ENCODE measurements at places on chromosomes 3 and 15. TPM values are rescaled to one million over a fixed set of nuclear protein-coding genes. Genes with fewer than 3 reads are reported as not detected.

GRCh38 chr3:24315356-24315755 is 179.3 kb downstream of the THRB start:
- no peak for DNase-seq

DNA sequence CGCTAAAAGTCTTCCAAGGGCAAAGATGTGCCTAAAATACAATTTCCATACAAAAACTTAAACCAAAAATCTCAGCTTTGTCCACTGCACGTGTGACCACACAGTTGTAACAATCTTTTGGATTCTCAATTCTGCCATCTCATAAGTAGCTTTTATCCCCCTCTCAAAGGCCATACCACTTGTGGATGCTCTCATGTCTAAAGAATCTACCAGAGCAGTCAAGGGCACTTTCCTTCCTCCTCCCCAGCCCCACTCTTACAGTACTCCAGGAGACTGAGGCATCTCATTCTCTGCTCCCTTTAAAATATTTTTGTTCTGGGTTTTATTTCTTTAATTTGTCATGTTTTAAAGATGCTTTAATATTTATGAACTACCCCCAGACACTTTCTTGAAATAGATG is 102.3 kb upstream of the PFN2 start:
- DNase-seq, result no peak

DNA sequence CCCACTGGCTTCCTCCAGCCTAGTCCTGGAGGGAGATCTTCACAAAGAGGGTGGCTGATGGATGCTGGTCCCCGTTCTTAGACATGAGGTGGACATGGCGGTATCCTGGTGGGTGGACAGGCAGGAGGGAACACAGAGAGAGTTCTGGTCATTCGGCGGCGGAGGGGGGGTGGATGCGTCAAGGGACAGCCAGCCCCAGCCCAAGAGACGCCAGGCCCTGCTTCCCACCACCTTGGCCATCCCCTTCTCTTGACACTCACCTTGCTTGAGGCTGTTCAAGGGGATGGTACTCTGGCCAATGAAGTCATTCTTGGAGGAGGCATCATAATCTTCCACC is 17.1 kb downstream of the VILL start:
- no peak for DNase-seq

DNA sequence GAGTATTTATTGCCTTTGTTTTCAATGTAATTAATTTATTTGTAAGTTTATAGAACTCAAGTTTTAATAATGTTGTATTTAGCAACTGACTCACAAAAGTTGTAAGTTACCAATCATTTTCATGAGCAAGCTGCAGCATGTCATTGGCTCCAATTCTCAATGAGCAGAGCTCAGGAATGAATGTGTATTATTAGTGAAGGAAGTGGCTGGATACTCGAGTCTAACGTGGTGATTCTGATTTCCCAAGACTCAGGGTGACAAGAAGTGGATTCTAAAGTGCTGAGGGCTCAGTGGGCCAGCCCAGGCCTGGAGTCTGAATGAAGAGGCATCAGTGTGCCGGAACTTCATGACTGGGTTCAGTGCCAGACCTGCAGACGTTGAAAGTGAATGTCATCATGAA is 39.6 kb downstream of the CLDN11 start:
- no peak for DNase-seq

DNA sequence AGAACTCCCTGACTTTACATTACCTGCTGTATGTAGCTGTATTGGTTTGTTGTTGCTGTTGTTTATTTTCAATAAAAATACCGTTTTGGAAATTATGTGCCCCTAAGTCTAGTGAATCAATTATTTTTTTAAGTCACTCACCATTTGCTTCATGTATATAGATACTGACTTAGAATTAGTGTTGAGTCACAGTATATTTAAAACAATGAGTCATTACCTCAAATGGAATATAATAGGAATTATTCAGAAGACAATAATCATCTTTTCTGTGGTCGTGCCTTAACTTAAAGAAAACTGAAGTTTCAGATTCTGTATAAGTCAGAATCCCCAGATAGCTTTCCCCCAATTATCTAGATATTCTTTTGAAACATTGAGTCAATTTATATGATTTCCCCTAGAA is 21.0 kb upstream of the ALDH1A2 start:
- no peak for DNase-seq

DNA sequence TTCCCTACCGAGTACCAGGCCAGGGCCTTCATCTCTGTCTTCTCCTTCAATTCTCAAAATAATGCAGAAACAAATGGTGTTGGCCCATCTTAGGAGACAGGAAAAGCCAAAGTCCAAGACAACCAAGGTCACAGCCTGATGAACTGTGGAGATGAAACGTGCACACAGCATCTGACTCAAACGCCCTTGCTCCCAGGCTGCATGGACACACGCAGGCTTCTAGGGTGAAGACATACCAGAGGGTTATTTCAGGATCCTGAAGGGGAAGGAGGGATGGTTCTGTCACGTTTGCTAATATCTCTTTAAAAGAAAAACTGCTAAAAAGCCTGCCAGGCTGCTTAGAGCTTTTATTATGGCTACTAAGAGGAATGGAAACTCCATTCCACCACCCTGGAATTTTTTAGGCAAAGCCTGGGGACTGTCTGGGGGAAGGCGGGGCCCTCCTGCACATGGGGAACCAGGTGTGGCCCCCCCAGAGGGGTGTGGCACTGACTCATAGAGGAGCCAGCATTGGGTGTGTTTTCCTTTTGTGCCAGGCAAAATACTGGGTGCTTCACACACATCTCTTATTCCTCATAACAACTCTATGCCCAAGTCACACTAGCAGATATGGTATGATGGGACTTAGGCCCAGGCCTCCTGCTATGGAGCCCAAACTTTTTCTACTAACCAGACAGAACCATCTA is 62.9 kb downstream of the UMPS start:
- no peak for DNase-seq

DNA sequence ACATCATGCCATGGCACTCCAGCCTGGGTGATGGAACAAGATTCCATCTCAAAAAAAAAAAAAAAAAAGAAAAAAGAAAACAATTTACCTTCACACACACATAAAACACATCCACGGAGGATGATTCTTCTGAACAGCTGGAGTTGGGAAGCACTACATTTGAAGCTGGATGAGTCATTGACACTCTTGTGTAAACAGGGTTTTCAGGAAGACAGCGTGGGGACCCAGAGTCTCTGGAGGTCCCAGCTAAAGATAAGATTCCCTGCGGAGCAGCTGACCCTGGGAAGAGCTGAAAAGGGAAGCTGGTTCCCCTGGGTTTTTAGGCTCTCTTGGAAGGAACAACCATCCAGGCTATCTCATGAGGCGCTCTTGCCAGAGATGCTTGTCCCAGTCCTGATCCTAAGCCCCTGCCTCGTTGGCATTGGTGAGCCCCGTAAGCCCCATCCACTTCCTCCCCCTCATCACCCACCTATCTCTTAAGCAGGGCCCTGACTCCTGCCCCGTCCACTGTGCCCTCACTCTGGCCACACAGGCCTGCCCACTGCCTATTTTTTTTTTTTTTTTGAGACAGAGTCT is 32.0 kb upstream of the FURIN start:
- no peak for DNase-seq

DNA sequence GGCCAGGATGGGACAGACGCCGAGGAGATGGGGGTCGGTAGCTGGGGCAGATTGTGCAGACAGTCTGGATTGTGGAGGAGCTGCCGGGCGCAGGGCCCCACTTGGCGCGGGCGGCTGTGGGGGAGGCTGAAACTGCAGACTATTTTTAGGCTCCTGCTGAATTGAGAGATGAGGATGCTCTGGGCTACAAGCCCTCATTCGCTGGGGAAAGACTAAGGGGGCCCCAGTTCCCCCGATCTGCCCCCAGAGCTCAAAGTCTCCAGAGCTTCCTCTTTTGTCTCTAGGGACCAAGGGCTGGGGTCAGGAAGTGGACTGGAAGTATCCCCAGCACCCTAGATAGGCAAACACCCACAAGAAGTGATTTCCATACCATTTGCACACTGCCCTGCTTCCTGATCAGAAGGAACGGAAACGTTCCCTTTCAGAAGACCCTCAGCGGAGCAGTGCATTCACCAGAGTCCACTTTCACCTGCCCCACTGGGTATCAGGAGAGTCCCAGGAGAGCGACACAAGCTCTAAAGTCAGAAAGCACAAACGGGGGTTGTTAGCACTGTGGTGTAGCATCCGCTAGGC is 29.7 kb downstream of the SEMA7A start:
- DNase-seq, result no peak

- no peak for DNase-seq
Observed at GRCh38 chr3:8210882-8211341, 290.7 kb upstream of the LMCD1 start.

DNA sequence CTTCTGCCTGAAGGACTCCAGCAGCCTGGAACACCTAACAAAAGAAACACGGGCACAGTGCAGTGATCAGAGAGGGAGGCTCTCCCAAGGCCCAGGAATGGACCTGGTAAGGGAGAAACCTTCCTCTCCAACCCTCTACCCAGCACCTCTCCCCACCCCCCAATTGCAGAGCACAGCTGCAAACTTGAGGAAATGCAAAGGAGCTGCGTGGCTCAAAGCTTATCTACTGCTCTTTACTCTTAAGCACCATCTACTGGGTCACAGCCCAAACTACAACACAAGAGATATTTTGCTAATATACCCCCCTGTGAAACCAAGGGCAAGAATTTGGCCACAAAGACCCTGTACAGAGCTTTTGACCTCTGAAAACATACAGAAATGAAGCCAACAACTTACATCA is 328.3 kb downstream of the OXSM start:
- no peak for DNase-seq

DNA sequence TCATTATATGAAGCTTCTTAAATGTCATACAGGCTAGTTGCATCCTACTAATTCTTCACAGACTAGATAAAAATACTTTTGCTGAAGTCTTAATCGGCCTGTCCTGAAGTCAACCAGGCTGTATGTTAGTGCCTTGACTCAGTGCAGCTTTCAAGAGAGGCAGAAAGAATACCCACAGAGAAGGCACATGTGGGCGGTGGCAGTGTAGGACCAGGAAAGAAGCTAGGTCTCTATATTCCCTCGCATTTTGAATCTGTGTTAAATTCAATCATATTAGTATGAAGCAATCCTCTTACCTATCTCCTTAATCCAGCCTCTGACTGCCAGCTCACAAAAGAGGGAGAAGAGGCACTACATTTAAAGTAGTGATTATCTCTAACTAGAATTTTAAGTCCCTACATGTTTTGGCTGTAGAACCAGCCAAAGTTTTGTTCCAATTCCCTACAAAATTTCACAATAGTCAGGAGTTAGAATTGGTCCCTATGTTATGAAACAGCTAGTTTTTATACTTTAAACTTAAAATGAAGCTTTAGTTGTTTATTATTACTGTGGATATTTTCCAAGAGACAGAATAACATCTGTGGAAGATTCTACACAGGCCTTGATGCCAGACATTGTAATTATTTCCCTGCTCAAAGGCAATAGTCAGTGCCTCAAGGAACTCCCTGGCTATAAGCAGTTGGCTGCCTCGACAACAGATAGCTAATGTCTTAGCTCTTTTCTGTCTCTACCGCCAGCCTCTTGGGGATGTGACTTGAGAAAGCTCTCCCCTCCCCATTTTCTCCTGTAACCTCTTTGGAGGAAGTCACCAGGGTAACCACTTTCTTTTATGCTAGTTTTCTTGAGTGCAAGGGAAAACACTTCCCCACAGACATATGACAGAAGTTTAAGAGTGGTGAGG is 31.9 kb downstream of the CRTC3 start:
- no peak for DNase-seq

DNA sequence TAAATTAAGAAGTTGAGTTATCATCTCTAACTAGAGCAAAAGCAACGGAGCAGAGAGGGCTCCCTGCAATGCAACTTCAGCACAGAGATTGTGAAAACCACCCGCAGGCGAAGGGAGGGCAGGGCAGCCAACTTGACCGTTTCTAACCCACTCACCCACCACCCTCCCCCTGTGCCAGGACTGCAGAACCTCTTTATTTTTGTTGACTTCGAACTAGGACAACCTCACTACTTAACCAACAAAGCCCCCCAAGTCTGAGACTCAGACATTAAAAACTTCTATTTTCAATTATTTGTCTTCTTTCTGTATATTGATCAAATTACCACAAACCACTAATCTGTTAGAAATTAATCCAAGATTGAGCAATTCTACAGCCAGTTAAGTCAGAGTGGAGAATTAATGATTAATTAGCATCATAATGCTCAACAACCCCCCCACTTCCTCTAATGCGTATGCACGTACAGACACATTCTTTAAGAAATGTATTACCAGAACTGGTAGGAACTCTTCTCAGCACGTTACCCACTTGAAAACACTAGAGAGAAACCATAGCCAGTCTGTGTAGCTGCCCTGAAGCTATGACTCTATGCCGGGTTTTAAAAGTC is 2.0 kb downstream of the MGLL start:
- no peak for DNase-seq

DNA sequence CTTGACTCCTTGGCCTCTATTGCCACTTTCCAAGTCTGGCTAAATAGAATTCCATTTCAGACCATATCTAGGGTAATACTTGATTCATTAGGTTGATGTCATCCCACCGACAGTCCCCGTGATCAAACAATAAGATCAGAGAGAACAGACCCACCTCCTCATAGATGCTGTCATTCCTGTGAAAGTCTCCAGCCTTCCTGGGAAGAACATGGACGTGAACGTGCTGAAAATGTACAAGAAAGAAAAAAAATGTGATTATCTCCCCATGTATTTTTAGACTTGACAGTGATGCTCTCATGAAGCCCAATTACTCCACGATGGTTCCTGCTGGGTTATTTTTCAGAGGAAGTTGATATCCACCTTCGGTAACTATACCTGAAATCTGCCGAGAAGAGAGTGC is 872.4 kb upstream of the CFAP20DC start:
- DNase-seq, result no peak

DNA sequence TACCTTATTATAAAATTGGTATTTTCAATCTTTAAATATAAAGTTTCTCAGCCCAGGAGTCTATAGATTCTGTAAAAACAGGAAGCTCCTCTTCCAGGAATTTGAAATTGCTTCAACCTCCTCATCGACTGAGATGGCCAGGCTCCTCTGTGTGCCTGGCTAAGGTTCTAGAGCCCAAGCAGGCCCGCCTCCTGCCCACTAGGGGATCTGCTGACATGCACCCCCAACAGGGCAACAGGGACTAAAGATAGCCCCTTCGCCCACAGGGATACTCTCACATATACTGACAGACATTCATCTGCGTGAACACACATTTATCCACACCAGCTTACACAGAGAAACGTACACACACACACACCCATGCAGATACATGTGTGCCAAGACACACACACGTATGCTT is 183.1 kb upstream of the TLE3 start:
- no peak for DNase-seq

The PSMD2 gene
- 223 TPM for total RNA-seq

The PLSCR5 gene
- total RNA-seq, result not detected

The QRICH1 gene
- total RNA-seq, result 130 TPM

The DZIP1L gene
- 26.5 TPM for total RNA-seq

The GPR160 gene
- 0.44 TPM for total RNA-seq

The GP5 gene
- total RNA-seq, result 0.11 TPM

The CKMT1A gene
- total RNA-seq, result not detected

The SCAMP5 gene
- 23.5 TPM for total RNA-seq
